ENCODE measurements at places on chromosomes 2 and 18.

DNA sequence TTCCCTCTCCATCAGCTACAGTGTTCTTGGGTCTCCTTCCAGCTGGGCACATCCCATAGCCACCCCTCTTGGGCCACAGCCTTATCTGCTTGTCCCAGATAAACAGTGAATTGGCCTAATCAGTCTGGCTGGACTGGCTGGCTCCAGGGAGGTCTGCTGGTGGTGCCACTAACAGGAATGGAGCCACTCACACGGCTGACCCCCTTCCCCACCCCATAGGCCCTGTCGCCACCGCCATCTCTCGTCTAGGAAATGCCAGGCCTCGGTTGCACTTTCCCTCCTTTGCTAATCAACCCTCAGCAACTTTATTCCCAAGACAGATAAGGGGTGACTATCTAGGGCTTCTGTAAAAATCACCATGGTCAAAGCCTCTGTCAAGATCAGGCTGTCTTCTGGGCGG, 23.0 kb upstream of the TNP1 start:
- DNase-seq: no peak

DNA sequence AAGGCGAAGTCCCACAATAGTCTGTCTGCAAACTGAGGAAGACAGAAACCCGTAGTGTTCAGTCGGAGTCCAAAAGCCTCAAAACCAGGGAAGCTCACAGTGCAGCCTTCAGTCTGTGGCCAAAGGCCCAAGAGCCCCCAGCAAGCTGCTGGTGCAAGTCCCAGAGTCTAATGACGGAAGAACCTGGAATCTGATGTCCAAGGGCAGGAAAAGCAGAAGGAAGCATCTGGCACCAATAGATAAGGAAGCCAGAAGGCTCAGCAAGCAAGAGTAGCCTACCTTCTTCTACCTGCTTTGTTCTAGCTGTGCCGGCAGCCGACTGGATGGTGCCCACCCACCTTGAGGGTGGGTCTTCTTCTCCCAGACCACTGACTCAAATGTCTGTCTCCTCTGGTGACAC, 21.8 kb downstream of the CFAP210 start:
- DNase-seq: no peak

GRCh38 chr2:203948733-203949132, 12.2 kb downstream of the ICOS start:
- no peak for DNase-seq

DNA sequence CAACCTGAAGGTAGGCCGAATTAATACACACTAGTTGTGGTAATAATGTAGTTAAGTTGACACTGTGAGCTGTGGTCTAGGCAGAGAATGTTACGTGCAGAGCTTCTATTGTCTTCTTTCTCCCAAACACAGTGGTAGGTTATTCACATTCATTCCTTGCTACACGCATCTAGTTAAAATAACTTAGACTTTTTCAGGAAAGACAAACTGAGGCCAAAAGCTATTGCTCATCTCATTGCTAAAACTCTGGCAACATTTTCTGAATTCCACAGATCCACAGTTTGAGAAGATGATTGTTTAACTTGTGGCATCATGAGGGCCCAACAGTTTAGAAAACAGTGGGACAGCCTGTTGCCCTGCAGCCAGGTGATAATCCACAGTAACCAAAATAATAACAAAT, 850.4 kb upstream of the FSHR start:
- no peak for DNase-seq

DNA sequence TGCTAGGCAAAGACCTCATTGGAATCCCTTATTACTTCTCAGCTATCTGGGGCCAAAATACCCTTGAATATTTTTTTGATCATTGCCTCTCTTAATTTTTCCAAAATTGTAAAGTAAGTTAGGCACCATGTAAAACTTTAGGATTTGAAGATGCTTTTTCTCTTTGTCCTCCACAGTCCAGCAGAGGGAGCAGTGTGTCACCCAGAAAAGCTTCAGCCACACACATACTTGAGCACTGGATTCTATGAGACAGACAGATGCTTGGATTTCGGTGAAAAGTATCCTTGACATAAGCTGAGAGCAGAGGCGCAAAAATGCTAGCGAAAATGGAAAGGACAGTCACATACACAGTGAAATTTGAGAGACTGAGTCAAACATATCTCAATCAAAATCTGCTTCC, 74.7 kb upstream of the KCNJ3 start:
- DNase-seq: peak; percentile 67

GRCh38 chr2:126657148-126657635, 1.2 kb downstream of the GYPC start:
- no peak for DNase-seq

DNA sequence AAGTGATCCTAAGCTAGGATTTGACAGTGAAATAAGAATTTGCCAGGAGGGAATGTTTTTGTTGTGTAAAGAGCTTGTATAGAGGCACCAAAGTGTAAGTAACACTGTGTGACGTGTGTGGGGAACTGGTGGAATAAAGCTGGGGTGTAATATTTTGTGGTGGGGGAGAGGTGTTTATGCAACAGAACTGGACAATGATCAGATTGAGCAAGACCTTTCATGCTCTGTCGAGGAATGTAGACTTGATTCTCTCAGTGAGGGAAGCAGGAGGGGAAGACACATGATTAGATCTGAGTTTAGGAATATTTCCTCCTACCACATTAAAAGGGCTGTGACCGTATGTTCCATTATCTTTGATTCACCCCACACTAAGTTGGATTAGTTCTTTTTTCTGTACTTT, 43.6 kb downstream of the EFEMP1 start:
- DNase-seq: no peak

DNA sequence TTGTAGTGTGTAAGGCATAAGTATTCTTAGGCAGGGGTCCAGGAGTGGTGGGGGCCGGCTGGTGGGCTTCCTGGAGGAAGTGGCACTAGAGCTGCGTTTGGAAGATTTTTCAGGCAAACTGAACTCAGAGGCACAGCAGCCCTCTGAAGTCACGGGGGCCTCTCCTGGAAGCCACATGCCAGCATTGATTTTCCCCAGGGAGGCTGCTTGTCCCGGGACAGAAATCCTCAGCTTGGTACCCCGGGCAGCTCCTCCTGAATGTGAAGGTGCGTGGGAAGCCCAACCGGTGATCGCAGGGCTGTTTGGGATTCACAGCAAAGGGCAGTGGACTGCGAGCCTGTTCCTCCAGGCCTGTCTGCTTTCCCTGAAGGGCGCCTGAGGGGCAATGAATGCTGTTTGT, 1.6 kb upstream of the PDIA6 start:
- no peak for DNase-seq

DNA sequence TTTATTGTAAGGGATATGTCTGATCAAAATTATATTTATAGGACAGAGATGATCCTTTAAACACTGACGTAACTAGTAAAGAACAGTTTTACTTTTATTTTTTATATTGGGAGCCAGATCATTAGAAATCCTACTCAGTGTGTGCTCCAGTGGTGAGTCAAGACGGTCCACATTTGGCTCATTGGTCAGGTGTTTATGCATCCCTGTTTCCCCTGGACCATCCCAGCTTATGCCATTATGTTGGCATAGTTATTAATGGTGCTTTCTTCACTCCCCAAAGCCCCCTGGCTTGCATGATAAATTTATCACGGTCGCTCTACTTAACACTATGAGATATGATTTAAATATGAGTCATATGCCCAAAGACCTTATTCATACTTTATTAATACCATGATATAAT, 293.4 kb downstream of the XIRP2 start:
- no peak for DNase-seq

DNA sequence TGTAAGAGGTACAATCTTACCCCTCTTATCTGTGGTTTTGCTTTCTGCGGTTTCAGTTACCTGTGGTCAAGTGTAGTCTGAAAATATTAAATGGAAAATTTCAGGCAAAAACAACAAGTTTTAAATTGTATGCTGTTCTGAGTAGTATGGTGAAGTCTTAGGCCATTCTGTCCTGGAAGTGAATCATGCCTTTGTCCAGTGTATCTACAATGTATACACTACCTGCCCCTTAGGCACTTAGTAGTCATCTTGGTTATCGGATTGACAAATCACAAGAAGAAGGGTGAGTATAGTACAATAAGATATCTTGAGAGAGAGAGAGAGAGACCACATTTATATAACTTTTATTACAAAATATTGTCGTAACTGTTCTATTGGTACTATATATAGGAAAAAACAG, 43.5 kb downstream of the RAB3GAP1 start:
- no peak for DNase-seq

- no peak for DNase-seq
These were observed 104.5 kb downstream of the DCDC2C start for GRCh38 chr2:3807853-3808252.

- DNase-seq: no peak
These were observed 44.0 kb downstream of the PDCL3 start for GRCh38 chr2:100606726-100607343.

DNA sequence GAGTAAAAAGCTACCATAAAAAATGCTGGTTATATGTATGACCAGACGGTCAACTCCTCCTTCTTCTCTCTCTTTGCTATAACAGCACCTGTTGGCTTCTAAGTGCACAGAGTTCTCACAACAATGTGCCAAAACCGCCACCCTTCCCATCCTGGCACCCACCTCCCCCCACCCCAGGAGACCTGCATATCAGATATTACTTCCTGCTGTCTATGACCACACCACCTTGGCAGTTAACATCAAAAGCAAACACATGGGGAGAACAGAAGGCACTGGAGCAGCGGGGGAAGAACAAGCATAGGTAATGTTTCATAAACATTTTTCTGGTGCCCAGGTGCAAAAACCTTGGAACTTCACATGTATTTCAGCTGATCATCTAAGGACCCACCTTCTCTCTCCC, 15.5 kb downstream of the SPRED2 start:
- no peak for DNase-seq

DNA sequence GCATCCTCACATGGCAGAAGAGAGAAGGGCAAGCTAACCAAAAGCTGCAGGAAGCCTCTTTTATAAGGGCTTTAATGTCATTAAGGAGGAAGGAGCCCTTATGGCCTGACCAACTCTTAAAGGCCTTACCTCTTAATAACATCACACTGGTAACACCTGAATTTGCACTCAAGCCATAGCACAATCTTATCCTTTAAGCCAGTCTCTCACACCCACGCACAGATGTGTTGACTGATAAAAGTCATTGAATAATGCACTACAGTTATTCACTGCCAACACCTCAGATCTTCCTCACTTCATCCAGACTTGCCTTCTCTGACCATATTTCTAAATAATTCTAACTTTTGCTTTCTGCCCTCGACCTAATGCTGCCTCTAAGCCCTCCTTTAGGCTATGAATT, 516.8 kb downstream of the ADCYAP1 start:
- DNase-seq: no peak

GRCh38 chr2:66445925-66446871, 11.3 kb downstream of the MEIS1 start:
- no peak for DNase-seq

DNA sequence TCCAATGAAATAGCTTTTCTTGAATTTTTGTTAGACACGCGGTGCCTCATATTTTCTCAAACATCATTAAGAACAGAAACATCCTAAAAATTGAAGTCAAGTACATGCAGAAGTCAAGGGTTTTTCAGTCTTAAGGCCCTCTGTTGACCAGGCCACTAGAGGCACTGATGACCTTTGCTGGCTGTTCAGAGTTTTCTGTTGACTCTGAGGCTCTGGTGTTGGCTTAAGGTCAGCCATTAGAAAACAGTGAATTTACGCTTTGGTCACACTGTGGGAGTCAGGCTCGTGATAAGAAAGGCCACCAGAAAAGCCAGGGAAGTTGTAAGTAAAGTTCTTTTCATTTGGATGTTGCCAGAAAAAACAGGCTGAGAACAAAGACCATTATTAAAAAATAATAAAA, 5.8 kb upstream of the UPP2 start:
- no peak for DNase-seq

DNA sequence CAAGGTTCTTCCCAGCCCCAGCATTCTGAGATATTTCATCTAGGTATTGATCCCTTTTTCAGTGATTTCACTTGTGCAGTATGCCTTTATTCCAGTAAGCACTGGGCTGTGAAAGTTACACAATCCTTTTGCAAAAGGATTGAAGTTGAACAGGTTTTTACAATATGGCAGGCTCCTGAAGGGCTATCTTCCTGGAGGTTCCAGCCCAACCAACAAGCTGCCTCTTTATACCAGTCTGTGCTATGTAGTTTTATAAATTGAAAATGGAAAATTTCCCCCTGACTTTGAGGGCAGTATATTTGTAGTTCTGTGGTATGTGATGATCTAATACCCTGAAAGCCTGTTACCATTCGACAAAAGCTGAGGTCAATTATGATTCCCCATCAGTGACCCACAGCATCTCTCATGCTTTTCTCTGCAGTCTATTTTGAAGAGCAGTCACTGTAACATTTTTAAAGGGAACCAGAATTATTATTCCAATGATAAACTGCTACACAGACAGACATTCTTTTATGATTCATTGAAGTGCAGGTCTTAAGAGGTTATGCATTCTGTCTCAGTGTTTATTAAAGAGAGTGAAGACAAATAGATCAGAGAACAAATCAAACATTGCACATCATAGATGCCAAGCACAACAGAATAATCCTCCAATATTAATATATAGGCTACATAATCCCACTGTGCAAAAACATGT, 35.2 kb upstream of the STPG4 start:
- DNase-seq: no peak

DNA sequence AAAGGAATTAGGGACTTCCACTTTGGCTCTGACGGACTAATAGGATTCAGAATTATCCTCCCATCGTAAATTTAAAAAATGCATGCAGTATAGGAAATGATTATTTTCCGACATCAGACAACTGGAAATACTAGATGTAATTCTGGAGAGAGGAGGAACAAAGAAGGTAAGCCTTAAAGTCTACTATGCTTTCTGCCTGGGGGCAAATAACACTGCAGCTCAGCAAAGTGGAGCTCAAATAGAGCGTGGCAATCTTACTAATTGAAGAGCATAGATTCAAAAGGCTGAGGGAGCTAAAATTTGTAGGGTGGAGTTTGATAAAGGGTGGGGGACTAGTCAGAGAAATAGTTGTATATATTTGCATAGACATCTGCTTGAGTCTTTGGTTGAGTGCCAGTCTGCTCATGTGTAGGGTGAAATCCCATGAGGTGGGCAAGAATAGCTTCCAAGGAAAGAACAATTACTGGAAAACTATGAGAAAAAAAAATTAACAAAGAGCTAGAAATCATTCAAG, 23.8 kb downstream of the COPS8 start:
- DNase-seq: no peak

DNA sequence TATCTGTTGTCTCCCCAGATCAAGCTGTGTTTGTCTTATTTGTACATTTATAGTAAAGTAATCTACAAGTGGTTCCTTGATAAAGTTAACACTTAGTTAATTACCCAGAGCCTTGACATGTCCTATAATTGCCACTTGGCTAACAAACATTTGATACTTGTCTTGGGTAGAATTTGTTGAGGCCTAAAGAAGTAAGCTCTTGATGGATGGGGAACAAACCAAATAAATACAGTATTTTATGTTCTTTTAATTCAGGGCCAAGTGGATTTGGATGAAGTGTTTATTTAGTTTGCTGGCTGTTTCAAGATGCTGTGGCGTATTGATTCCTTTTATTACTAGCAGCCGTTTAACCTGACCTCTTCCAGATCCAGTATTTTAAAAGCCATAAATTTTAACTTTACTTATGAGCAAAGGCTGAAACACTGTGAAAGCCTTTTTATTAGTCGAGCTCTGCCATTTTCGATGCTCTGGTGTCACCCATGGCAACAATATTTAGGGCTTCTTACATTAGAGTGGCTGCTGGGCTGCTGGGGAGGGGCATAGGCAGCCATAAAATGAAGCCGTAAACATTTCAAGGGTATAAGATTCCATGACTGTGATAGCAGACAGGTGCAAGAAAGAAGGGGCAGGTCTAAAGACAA, 401.6 kb upstream of the NRP2 start:
- DNase-seq: no peak

All from NCI-H446 treated with DMSO at 0.1 percent for 48 hours (cell line).